HuH-7.5 (cell line): ENCODE measurements at places on chromosomes 3 and 15.

- DNase-seq, result no peak
These were observed 15.6 kb downstream of the SNAP23 start for GRCh38 chr15:42511007-42511391.

DNA sequence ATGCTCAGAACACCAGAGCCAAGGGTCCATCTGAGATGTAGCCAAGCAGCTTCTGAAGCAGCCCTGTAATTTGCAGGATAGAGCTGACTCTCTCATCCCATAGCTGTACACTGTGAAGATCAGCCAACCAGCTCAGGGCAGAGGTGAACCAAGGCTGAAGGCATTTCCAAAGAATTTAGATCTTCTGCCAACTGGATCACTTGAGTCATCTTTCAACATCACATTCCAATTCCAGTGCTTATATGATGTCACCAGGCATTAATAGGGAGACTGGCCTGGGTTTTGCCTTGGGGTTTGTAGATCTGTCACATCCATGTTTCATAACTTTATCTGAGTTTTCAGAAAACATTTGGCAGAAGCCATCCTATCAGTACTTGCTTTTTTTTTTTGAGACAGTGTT, 98.2 kb downstream of the NR2F2 start:
- DNase-seq, result no peak

GRCh38 chr3:181210275-181210674, 220.7 kb upstream of the DNAJC19 start:
- DNase-seq, result no peak

GRCh38 chr15:101024073-101024695, 105.0 kb downstream of the LRRK1 start:
- no peak for DNase-seq

DNA sequence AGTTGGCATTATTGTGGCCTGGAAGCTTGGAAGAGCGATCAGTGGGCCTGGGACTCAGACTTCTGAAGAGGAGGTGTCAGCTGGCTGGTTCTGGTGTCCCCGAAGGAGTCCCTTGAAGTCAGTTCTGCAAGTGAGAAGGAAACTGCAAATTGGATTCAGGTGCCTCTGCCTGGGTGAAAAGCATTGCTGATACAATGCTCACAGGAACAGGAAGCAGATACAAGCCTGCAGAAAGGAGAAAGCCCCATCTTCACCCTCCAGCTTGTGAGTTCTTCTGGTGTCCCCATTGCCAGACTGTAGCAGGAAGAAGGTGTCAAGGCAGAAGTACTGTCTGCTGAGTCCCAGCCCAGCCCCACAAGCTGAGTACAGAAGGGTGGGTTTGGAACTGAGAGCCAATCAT, 271.3 kb downstream of the PLOD2 start:
- no peak for DNase-seq

DNA sequence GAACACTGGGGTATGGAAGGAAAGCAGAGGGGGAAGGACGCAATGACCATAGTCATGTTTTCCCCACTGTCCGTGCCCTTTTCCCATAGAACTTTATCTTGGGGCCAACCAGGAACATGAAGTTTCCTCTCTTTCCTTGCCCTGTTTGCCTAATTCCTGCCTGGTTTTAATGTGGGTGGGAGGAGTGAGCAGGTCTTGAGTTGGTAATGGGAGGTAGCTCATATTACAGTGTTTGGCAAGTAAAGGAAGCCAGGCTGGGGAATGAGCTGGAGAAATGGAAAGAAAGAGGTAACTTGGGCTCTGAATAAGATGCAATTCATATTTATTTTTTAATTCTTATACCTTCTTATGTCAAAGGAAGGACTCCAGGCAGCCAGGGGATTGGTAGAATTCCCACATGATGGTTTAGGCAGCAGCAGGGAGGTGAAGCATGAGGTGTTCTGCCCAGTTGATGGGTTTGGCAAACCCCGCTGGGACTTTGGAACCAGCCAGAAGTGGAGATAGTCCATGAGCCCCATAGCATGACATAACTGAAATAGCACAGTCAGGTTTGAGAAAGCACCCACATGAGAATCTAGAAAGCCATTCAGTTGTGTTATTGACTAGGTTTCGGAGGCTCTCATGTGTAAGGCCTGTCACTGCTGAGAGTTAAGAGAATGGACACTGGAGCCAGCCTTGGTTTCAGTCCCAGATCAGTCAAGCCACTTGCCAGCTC, 60.0 kb downstream of the CCK start:
- DNase-seq, result no peak

GRCh38 chr3:159803459-159803858, 185.2 kb upstream of the IL12A start:
- no peak for DNase-seq

- no peak for DNase-seq
These were observed 69.7 kb downstream of the WDR76 start for GRCh38 chr15:43896543-43896942.

DNA sequence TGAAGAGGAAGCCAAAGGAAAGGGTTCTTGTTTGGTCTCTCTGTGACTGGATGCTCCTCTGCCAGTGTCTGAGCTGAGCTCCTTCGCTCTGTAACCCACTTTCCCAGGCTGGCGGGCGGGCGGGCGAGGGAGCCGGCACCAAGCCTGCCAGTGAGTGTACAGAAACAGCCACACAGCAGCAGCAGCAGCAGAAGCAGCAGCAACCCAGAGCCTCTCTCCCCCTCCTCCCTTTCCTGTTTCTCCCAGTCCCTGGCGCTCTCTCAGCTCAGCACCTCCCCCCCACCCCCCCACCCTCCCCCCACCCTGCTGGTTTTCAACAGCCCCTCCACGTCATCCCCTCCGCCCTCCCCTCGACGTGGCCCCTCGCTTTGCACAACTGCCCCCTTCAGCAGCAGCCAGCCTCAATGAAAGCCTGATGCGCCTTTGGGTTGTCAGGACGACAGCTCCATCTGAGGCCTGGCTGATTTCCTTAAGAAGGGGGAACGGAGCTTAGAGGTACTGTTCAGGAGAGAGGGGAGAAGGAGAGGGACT, at the start of gene LSAMP:
Gene LSAMP, minus strand, starts transcription at position 177 of the 531 bp plus-strand sequence.
- no peak for DNase-seq

- no peak for DNase-seq
These were observed 5.9 kb upstream of the RBP2 start for GRCh38 chr3:139482206-139482605.

- no peak for DNase-seq
These were observed 185.8 kb upstream of the ROBO1 start for GRCh38 chr3:79953591-79954101.

DNA sequence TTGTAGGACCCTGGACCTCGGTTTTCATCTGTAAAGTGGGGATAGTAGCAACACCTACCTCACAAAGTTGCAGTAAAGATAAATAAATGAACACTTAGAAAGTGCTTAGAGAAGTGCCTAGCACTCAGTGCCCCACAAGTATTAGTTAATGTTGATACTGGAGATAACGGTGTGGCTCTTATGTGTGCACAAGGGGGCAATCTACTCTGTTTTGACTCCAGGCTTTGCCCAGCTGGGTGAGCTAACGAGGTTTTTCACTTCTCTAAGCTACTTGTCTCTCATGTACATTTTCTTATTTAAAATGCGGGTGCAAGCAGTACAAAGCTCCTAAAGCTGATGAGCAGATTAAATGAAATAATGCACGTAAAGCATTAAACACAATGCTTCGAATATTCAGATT, 193.5 kb upstream of the ICE2 start:
- DNase-seq, result no peak

DNA sequence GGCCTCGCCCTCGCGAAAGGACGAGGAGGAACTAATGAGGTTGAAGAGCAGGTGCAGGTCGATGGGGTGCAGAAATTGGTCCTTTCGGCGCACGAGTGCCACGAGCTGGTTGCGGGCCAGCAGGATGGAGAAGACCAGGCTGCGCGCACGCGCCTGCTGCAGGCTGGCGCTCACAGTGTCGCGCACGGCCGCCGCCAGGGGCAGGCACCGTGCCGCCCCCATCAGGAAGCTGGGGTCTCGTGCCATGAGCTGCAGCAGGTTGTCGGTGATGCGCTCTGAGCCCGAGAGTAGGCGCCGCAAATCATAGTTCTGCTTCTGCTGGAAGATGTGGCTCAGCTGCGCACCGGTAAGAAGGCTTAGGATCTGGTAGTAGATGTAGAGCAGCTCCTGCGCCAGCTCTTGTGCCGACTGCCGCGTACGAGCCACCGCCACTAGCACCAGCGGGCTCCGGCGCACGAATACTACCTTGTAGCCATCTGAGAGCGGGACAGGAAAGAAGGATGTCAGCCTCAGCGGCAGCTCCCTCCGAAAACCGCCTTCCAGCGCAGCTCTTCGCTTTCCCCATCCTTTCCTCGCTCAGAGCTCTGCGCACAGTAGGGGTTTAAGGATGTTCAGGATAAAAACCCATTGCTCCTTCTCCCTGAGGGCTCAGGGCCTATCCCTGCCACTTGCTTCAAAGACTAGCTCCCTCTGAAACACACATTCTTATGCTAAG, 6.9 kb upstream of the MST1R start:
- DNase-seq, result no peak

DNA sequence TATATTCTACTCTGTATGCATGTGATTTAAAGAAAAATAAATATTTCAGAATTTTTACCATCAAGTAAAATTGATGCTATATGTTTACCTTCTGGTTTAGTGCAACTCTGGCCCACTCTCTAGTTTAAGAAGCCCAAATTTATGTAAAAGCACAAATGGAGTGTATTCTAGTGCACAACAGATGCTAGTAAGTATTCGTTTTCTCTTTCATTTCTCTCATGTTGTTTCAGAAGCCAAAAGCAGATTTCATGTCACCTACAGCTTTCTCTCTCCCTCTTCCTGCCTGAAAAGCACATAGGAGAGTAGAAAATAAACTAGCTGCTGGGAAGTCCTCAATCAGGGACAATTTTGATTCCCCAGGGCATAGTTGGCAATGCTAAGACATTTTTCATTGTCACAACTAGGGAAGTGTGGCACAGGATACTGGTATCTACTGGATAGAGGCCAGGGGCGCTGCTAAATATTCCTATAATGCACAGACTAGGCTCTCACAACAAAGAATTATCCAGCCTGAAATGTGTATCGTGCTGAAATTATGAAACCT, 147.4 kb upstream of the ARHGEF26 start:
- no peak for DNase-seq

GRCh38 chr15:75034615-75035014, 11.2 kb downstream of the PPCDC start:
- no peak for DNase-seq

DNA sequence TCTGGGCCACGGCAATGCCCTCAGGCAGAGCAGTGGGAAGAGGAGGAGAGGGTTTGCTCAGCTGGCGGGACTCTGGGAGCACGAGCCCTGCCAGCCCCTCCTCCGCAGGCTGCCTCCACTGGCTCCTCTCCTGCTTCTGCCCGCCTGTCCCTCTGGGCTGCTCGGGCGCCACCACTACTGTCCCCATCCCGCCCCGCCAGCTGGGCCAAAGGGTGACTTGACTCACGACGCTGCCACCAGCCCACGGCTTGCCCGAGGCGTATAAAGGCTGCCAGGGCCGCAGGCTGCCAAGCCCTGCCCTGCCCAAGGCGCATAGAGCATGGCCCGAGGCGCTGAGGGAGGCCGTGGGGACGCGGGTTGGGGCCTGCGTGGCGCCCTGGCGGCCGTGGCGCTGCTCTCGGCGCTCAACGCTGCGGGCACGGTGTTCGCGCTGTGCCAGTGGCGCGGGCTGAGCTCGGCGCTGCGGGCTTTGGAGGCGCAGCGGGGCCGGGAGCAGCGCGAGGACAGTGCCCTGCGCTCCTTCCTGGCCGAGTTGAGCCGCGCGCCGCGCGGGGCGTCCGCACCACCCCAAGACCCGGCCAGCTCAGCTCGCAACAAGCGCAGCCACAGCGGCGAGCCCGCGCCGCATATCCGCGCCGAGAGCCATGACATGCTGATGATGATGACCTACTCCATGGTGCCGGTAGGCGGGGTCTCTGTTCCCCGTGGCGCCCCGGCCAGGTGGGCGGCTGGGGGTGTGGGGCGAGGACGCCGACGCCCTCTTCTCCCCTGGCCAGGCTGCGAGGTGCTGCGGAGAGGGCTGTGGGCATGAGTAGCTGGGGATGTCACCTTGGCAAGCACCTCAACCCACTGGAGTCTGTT, at the start of gene GLDN:
Gene GLDN, plus strand, starts transcription at position 290 of the 861 bp plus-strand sequence. Its CDS starts 30 bp downstream, at position 320.
- DNase-seq, result peak; percentile 23

GRCh38 chr15:37793851-37794250, 140.6 kb upstream of the TMCO5A start:
- DNase-seq, result no peak

DNA sequence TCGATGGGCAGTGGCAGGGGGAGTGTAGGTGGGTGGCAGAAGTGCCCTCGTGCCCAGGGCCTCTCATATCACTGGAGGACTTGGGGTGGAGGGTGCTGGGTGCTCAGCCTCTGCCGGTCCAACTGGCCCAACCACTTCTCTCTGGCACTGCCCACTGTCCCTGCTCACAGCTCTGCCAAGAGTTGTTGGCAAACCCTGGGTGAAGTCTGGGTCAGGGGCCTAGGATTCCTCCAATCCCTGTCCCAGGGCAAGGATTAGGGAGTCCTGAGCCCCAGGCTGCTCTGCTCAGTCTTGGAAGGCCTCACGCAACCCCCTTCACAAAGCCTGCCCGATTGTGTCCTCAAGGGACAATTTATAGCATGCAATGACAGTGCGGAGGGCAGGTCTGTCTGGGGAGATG, 5.2 kb upstream of the PRKCD start:
- DNase-seq, result no peak

GRCh38 chr3:126054870-126055269, 29.1 kb downstream of the SLC41A3 start:
- DNase-seq, result no peak

GRCh38 chr3:53193466-53194209, 32.6 kb downstream of the PRKCD start:
- no peak for DNase-seq
